Skin of body (tissue), 3 donors: ENCODE measurements at places on chromosomes 6 and 20.
A peak's percentile ranks its signal among the peaks of the same experiment; 100 is the strongest.

- DNase-seq: no peak
These were observed 266.2 kb downstream of the LRFN2 start for GRCh38 chr6:40320947-40321346.

DNA sequence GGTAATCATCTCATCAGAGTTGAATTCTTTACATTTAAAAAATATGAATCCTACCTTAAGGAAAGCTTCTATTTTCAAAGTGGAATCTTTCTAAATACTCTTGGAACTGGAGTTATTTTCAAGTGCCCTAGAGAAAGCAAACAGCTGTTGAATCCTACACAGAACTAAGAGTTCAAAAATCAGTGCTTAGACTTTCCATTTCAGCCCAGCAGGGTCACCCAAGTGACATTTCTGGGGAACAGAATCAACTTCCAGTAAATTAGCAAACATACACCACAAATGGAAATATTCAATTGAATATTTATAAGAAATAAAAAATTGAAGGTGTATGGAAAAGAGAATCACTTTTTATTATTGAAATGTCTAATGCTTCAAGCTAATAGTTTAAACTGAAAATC, 427.7 kb upstream of the NOX3 start:
- no peak for DNase-seq

DNA sequence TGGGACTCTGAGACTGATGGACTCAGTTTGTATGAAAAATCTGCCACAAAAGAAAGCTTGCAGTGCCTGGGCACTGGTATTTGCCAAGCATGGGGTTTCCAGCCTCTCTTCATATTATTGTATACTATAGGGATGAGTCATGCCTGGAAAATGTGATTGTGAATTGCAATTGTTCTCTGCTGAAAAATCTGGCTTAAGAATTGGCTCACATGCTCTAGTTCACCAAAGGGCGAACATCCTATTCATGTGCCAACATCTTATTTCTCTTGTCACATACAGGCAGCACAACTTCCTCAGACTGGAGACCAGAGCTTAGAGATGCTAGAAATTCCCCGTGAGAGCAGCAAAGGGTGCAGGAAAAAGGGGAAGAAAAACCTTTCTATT, 103.6 kb upstream of the KCNK16 start:
- DNase-seq: peak; percentile 75

GRCh38 chr6:51489133-51489532, 598.3 kb downstream of the PKHD1 start:
- no peak for DNase-seq

- no peak for DNase-seq
These were observed 18.4 kb downstream of the PDE7B start for GRCh38 chr6:135869857-135870256.

DNA sequence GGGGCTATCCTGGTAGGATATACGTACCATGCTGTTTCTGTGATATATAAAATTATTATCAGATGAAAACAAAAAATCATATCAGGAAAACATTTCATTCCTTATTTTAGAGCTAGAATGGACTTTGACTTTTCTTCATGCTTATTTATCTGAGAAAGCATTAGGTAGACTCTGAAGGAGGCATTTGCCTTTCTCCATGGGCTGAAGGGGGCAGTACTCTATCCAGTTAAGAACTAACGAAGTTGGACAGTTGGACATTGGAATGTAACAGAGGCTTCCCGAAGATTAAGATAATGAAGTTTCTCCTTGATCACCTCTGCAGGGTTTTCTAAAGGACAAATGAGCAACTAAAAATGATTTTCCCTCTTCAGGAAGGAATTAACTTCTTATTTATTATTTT, 233.9 kb downstream of the SAMD5 start:
- no peak for DNase-seq

GRCh38 chr20:39825950-39826349, 863.1 kb downstream of the MAFB start:
- no peak for DNase-seq

DNA sequence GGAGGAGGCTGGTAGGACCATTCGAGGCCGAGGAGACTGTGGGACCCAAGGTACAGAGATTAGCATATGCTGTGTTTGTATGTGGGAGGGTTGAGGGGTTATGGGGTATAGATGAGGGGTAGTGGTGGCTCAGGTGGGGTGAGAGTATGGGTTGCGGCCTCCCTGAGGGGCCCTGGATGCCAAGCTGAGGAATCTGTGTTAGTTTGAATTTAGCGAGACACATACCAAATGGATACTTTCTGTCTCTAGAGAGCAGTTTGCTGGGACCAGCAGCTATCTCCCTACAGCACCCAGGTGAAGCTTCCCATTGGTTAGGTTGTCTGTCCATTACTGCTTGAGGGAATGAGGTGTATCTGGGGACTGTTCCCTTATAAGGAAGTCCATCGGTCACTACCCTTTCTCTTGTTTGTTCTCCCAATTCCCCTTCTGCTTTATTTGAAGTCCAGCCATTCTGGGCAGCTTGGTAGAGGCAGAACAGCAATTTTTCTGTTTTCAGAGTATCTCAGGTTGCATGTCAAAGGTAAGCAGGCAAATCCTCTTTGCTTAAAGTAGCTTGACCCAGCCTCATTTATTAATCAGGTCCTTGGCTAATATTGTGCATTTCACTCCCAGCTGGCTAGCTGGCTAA, 15.2 kb downstream of the CHMP4B start:
- DNase-seq: no peak

DNA sequence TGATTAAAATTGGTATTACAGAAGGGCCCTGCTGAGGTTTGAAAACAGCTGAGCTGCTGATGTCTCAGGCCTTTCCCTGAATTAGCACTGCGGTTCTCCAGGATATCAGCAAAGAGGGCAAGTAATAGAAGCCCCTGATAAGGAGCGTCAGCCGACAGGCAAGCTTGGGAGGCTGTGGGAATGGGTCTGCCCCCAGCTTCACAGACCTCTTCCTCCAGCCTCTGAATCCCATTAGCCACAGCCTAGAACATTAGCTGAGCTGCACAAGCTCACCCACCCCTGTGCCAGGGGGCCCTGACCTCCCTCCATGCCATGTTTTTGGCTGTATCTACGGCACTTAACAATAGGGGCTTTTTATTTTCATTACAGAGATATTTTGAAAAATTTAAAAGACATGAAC, 59.9 kb downstream of the VAPB start:
- no peak for DNase-seq

DNA sequence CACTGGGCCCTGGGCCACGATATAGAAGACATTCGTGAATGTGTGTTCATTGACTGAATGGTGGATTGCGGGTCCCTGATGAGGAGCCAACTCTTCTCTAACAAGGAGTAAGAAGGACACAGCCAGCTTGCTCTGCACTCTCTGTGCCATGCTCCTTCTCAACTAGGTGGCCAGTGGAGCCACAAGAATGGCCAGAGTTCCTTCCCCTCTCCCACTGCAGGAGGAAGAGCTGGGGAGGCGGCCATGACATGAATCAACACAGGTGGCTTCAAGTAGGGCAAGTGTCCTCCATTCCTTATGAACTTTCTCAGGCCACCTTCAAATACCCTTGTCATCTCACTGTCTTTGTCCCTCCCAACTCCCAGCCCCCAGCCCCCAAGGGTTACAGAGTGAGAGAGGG, 305.7 kb downstream of the KIF16B start:
- DNase-seq: no peak

GRCh38 chr6:85273046-85273445, 176.8 kb upstream of the NT5E start:
- DNase-seq: peak; percentile 73

- no peak for DNase-seq
These were observed 25.2 kb upstream of the C20orf204 start for GRCh38 chr20:64010711-64011237.

GRCh38 chr6:28648035-28648877, 122.6 kb downstream of the GPX5 start:
- DNase-seq: peak; percentile 80
